ENCODE measurements at places on chromosomes 4 and X.

DNA sequence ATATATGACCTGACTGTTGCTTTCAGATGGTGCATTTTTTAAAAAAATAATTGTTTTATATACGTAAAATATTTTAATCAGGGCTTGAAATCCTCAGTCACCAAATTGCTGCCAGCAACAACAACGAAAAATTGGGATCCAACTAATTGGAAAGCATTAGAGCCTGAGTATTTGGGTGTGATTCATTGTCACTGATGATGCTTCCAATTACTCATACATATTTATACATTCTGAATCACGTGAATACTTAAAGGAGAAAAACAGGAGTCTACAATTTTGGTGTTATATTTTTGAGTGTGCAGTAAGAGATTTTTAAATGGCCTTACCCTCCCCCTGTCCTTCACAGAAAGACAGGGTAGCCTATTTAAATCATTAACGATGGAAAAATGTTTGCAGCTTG, 765.6 kb upstream of the TENM3 start:
- no peak for DNase-seq

GRCh38 chr4:176291748-176292147, 22.7 kb upstream of the ASB5 start:
- no peak for DNase-seq

- no peak for DNase-seq
Observed at GRCh38 chrX:150483356-150483985, 85.0 kb upstream of the MTM1 start.

- no peak for DNase-seq
Observed at GRCh38 chr4:77120886-77121508, 36.0 kb upstream of the CCNG2 start.

DNA sequence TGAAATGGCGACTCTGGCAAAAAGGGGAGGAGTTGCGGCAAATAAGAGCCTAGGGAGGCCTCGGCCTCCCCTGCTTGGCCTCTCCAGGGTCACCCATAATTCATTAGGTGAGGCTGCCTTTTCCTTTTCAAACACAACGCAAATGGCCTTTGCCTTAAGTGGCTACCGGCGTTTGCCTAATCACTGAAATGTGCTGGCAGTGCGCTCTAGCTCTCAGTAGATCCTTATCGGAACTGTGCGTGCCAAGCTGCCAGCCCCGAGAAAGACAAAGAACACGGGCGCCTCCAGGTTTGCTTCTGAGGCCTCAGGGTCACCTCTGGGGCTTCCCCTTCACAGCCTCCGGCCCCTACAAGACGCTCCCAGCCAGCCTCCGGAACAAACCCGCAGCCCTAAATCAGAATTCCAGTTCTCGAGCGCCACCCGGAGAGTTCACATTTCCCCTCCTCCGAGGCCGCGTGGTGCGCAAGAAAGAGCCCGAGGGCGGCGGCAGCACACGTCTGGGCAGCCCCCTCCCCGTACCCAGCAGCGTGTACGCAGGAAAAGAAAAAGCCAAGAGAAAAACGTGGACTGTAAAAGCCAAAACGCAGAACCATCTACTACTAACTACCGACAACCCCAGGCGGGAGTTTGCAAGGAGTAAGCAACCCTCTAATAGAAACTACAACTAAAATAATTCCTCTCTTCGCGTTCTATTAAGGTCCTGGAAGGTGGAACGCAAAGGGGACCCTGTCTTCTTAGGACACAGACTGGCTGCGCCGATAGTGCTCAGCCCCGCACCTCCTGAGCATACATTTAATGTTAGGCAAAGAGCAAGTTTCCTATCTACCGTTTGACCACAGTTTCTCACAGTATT, 76.5 kb upstream of the BCOR start:
- no peak for DNase-seq

DNA sequence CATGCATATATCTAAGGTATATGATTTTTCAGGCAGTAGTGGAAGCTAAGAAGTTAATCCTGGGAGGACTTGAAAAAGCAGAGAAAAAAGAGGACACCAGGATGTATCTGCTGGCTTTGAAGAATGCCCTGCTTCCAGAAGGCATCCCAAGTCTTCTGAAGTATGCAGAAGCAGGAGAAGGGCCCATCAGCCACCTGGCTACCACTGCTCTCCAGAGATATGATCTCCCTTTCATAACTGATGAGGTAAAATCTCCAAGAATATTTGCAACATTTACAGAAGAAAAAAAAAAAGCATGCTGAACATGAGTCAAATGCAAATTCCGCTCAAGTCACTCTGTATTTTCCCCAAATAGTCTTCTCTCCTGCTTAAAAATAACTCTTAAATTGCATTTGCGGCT, 32.1 kb downstream of the MTTP start:
- DNase-seq, result no peak

GRCh38 chrX:147962476-147962875, 18.7 kb upstream of the FMR1NB start:
- DNase-seq, result no peak

DNA sequence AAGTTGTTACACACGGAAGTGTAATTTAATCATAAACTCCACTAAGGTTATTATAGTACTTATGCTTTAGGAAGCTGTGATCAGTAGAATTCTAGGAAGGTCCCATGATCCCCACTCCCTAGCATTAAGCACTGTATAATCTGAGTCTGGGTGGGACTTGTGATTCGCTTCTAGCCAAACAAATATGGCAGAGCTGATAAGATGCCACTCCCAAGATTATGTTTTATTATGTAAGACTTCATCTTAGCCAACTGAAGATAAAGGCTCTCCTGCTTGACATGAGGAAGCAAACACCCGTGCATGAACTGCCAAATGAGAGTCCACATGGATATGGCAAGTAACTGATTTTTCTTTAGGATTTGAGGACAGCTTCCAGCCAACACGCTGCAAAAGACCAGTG, 186.4 kb upstream of the NDST3 start:
- DNase-seq, result no peak
